ENCODE measurements at places on chromosomes 6 and 20. TPM values are rescaled to one million over a fixed set of nuclear protein-coding genes. Genes with fewer than 3 reads are reported as not detected.
A peak's percentile ranks its signal among the peaks of the same experiment; 100 is the strongest.

DNA sequence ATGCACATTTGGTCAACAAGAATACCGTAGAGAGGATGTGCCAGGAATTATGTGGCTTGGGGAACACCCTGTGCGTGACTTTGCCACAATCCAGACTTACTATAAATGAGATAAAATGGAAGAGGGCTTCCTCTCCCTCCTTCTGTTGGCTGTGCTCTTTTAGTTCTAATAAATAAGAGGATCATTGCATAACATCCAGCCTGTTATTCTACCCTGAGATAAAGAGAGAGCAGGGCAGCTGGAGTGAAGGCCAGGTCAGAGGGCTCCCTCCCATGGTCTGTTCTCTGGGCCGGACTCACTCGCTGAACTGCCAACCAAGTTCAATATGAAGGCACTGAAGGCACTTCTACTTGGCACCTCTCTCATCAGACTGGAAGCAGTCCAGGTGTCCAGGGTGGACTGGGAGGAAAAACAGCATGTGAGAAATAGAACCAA is 91.7 kb downstream of the MTFR2 start:
- no peak for DNase-seq

TULP1 gene
- 0.54 TPM for total RNA-seq

GRCh38 chr20:51013577-51014330 is 9.2 kb downstream of the KCNG1 start:
- DNase-seq: no peak

PERP gene
- total RNA-seq: 1.4 TPM

DNA sequence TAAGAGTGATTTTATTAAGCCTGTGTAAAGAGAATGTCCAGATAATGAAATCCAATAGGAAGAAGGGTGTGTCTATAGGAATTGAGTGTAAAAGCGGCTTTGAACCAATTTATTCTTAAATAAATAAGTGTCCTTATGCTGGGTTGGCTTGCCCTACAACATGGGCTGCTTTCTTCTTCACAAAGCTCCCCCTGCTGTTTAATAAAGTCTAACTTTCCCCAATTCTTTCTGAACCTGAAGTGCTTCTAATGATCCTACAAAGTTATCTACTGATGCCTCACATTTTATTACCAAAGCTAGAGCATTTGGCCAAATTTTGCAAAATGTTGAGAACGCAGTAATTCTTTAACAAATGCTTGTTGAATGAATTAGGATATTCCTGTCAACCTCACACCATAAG is 36.3 kb upstream of the SIRT5 start:
- DNase-seq: peak; percentile 78

GRCh38 chr20:37734228-37734985 is 40.6 kb downstream of the CTNNBL1 start:
- peak; percentile 31 for DNase-seq

HNF4A gene
- 0.09 TPM for total RNA-seq

DNA sequence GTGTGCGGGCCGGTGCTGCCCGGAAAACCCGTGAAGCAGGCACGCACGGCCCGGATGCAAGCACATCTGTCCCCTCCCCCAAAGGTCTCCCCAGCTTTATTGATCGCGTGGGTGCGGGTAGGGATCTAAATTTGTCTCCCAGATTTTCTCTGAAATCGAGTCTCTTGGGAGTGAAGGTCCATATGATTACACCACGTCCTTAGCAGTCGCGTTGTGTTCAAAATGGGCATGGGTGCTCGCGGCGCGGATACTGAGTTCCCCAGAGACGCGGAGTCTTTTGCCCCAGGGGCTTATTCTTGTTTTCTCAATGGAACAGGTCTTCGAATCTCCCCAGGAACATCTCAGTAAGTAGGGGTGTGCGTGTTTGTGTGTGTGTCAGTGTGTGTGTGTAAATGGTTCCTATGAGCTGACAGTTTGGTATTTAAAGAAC is 2.8 kb upstream of the ZNF292 start:
- DNase-seq: no peak

GRCh38 chr6:23713211-23713610 is 412.8 kb upstream of the NRSN1 start:
- DNase-seq: no peak

TFEB gene
- total RNA-seq: 1.9 TPM

DNA sequence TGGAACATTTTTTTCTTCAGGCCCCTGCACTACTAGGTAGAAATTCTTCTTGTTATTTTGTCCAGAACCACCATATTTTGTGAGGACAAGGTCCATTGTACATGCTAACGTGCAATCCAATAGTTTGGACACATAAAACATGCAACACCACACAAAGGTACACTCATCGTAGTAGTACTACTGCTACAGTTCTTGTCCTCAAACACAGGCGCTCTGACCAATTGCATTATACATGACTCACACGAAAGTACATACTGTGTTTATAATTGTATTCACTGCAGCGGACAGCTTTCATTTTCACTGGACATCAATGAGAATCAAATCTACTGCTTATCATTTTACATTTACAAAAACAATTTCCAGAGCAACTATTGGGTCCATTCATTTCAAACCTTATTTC is 15.3 kb upstream of the SMLR1 start:
- DNase-seq: no peak

DNA sequence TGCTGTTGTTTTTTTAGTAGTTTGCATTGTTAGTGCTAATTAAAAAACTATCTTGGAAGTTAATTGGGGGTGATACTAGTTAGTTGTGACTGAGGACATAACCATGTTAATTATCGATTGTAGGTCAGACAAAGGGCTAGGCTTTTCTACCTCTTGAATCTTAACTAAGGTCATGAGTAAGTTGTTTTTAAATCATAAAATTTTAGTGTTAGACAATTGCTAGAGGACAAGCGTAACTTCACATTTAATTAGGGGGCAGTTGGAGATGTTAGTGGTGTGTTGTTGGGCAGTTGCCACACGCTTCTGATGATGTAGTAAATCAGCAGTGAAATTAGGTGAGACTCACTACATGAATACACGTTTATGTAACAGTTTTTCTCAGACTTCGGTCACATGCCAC is 619.1 kb upstream of the FLRT3 start:
- DNase-seq: no peak

- DNase-seq: no peak
Observed at GRCh38 chr6:118659513-118660217, 8.3 kb upstream of the CEP85L start.

CCN6 gene
- not detected for total RNA-seq

GRCh38 chr6:119544325-119545175 is 195.0 kb upstream of the MAN1A1 start:
- DNase-seq: no peak

SNAP25 gene
- total RNA-seq: 79.8 TPM

EBF4 gene
- total RNA-seq: 6.2 TPM

GRCh38 chr20:58264271-58264670 is 35.8 kb upstream of the ANKRD60 start:
- no peak for DNase-seq

GRCh38 chr6:37483917-37484785 is 15.5 kb downstream of the CCDC167 start:
- DNase-seq: peak; percentile 81

- DNase-seq: no peak
Observed at GRCh38 chr6:70889270-70889669, 67.6 kb downstream of the B3GAT2 start.

ME1 gene
- total RNA-seq: 4.0 TPM

SLC17A1 gene
- not detected for total RNA-seq

BPI gene
- 0.27 TPM for total RNA-seq

SUMO4 gene
- 12.2 TPM for total RNA-seq

- peak; percentile 41 for DNase-seq
Observed at GRCh38 chr6:151475653-151476523, 17.9 kb upstream of the CCDC170 start.

DNA sequence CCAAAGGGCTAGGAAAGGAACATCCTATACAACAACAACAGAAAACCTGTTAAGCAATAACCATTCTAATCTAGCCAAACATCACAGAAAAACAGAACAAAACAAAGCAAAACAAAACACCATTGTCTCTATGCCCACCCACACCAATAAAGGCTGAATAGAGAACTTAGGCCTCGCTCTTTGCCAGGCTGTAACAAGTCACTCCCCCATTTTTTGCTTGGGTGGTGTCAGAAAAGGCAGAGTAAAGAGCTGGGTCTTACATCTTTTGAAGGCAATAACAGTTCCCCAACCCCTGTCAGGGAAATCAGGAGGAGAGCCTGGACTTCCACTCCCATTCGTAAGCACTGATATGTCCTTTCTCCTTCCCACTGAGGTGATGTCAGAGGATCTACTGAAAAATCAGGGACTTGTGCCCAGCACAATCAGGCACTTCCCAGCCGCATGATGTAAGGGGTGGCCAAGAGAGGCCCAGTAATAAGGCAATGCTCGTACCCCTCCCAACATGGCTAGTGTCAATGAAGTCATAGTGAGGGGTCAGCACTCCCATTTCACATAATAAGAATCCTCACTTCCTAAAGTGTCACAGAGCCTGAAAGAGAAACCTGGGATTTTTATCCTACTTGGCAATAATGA is 31.0 kb downstream of the THEMIS start:
- no peak for DNase-seq

CST3 gene
- 183 TPM for total RNA-seq

DNA sequence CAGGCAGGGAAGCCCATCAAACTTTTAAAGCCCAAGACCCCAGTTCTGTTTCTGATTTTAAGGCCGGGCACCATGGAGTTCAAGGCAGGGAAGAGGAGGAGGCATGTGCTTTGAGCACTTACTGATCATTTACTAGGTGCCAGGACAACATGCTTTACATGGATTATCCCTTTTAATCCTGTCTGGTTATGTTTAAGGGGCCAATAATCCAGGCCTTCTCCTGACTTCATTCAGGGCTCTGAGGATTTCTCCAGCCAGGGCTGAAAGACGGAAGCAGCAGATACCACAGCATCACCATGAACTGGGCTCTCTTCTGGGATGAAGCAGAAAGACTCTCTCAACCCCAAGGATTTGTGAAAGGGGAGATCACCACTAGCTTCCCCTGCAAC is 4.1 kb downstream of the CCND3 start:
- no peak for DNase-seq

GRCh38 chr6:118148561-118148960 is 241.5 kb downstream of the SLC35F1 start:
- DNase-seq: no peak

IL20RA gene
- total RNA-seq: 0.36 TPM

OR2H1 gene
- total RNA-seq: not detected

IL17A gene
- not detected for total RNA-seq

DNA sequence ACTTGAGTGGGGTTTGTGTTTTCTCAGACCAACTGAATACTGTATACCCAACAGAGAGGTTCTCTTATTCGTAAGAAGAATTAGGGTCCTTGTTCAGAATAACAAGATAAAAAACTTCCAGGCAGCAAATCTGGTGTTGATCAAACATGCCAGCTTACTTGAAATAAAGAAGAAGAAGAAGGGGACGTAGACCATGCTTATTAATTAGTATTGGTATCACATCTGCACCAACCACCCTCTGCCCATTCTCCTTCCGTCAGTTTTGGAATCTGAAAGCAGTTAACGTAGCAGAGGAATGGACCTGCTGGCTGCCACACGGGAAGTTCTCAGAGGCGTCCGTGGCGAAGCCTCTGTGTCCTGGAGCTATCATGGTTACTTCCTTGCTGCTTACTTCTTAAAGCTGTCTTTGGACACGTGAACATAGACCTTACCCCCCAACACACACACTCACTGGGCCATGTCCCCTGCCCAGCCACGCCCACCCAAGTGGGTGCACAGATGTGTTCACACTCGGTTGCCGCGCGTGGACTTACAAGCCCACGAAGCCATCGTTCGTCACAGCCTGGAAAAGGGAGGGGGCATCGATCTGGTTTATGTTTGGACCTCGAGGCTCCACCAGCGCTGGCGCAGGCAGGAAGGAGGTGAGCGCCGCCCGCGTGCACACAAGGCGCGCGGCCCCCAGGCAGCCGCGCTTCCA is 4.1 kb upstream of the DLL1 start:
- DNase-seq: no peak

Measured in cerebellum (tissue), 4 donors.